Stimulated activated CD8-positive, alpha-beta memory T cell treated with anti-CD3 and anti-CD28 coated beads, Interleukin-4, amount 100 ng/mL, for 1 hour (primary cell): ENCODE measurements at places on chromosomes 2 and 18.

DNA sequence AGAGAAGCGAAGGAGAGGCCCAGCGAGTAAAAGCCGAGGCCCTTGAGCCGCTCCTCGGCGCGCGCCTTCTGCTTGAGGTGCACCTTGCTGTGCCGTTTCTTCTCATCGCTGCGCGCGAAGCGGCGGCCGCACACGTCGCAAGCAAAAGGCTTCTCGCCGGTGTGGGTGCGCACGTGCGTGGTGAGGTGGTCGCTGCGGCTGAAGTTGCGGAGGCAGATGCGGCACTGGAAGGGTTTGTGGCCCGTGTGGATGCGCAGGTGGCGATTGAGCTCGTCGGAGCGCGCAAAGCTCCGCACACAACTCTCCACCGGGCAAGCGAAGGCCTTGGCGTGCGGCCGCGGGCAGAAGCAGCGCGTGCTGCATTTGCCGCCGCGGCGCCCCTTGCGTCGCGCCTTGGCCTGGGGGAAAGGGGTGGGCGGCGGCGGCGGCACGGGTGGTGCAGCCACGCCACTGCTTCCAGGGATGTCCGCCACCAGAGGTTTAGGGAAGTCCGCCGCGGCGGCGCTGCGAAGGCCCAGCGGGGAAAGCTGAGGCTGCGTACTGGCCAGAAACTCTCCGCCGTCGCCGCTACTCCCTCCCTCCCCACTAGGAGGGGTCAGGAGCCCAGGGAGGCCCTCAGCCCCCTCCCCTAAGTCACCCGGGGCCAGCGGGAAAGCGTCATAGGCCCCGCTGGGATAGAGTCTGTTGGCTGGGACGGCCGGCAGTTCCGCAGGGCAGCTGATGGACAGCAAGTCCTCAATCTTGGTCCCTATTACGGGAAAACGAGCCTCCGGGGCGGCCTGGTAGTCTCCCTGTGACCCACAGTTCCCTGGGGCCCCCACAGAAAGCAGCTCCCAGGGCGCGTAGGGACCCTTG, 1.7 kb downstream of the EGR4 start:
- no peak for DNase-seq

DNA sequence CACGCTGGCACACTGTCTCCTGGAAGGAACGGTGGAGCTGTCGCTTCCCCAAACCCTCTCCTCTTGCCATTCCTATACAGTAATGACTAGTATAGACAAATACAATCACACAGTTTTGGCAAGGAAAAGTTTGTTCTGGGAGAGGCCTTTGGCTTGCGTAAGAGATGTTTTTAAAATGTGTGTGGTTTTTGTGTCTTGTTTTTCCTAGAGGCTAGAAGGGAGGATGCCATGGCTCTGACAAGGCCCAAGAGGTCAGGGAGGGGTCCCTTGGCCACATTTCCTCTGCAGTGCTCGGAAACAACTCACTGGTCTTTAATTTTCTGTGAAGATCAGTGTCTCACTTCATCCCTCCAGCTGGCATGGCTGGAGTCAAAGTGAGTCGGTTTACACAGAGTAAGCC, 195.9 kb downstream of the SH3RF3 start:
- DNase-seq = no peak

GRCh38 chr2:13558368-13558767, 841.6 kb downstream of the TRIB2 start:
- DNase-seq = no peak

GRCh38 chr2:38108907-38109731, 33.2 kb upstream of the CYP1B1 start:
- no peak for DNase-seq

- no peak for DNase-seq
Measured at GRCh38 chr18:67670024-67670543, 153.6 kb upstream of the DSEL start.

GRCh38 chr2:209547726-209548125, 123.9 kb downstream of the MAP2 start:
- DNase-seq = no peak

GRCh38 chr2:209529579-209529978, 105.7 kb downstream of the MAP2 start:
- no peak for DNase-seq

GRCh38 chr2:78710632-78711375, 314.7 kb upstream of the REG3G start:
- no peak for DNase-seq
